ENCODE measurements at places on chromosomes 6 and 20. TPM values are rescaled to one million over a fixed set of nuclear protein-coding genes. Genes with fewer than 3 reads are reported as not detected.

FILIP1 gene
- total RNA-seq: 0.05 TPM

IL17A gene
- 2.8 TPM for total RNA-seq

GRM1 gene
- not detected for total RNA-seq

GRCh38 chr6:157953580-157954091, 28.0 kb upstream of the SYNJ2 start:
- DNase-seq: no peak

CFAP61 gene
- total RNA-seq: not detected

GRIK2 gene
- total RNA-seq: not detected

SULF2 gene
- 0.65 TPM for total RNA-seq

AHCY gene
- 99.0 TPM for total RNA-seq

GRCh38 chr6:25582101-25582500, 69.9 kb upstream of the SCGN start:
- DNase-seq: no peak

DNA sequence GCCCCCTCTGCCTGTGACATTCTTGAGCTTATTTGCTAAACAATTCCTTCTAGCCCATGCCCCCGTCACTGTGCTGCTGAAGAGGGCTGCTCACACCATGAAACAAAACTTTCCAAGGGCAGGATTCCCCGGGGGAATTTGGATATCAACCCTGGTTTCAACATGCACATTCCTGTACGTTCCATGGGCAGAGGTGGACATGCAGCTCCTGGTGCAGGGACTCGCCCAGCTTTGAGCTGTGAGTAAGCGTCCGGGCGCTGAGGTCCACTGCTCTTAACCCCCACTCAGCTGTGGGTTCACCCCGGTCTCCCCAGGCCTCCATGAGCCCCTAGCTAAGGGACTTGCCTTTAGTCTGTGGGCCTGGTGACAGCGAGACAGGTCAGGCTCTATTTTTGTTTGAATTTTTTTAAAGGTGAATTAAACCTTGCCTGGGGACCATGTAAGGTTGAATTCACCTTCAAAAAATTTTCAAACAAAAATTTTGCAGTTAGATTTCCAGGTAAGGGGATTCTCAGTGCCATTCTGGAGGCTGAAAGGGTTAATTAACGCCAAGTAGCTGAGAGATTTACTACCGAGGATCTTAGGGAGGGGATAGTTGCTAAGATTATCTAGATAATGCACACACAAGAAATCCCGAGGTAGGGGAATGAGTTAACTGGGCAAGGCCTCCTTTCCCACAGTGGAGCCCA, 70.3 kb upstream of the SLC22A23 start:
- DNase-seq: no peak

- DNase-seq: no peak
These were observed 78.3 kb downstream of the RPP40 start for GRCh38 chr6:4925580-4925979.

GRCh38 chr6:149043476-149044130, 273.9 kb upstream of the TAB2 start:
- peak; percentile 45 for DNase-seq

SDC4 gene
- total RNA-seq: 51.1 TPM

DNA sequence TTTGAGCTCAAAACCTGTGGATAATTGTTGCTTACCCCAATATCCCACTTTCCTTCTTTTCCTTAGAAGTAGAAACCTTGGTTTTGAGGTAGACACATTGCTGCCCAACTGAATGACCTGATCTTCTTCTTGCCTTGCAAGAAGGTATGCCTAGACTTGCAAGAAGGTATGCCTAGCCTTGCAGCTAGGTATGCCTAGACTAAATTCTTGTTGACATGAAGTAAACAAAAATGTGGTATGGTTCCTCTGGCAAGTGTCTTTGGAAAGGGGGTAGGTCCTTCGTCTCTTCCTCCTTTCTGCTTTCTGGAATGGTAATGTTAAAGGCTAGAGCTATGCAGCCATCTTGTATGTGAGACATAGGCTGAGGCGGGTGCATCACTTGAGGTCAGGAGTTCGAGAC, 129.2 kb downstream of the GMPR start:
- no peak for DNase-seq

MAFB gene
- total RNA-seq: 0.19 TPM

DNA sequence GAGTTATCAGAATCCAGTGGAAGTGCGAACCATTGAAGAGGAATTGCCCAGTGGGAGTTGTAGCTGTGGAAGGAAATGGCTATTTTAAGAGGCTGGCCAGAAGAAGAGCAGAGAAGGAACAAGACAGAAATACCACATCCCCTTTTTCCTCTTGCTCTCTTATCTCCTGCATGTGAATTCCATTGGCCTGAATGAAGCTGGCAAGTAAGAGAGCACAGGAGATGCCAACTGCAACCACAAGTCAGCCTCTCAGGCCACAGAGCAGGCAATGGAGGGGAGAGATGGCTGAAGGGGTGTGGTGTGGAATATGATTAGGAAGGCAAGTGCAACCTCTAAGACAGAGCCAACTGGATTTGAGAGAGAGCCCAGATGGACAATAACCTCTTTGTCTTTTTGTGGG, 362.7 kb upstream of the IMPG1 start:
- DNase-seq: no peak

ZBTB12 gene
- total RNA-seq: 1.9 TPM

GRCh38 chr6:103027271-103027931, 1633.9 kb downstream of the GRIK2 start:
- no peak for DNase-seq

SH3BGRL2 gene
- 0.62 TPM for total RNA-seq

- no peak for DNase-seq
These were observed 133.7 kb upstream of the TBX18 start for GRCh38 chr6:84897988-84898594.

C20orf144 gene
- 0.23 TPM for total RNA-seq

- no peak for DNase-seq
These were observed 40.6 kb upstream of the NHSL1 start for GRCh38 chr6:138539876-138540275.

C4B gene
- total RNA-seq: 4.9 TPM

PDRG1 gene
- total RNA-seq: 19.3 TPM

GRCh38 chr6:22886650-22887581, 317.6 kb downstream of the HDGFL1 start:
- DNase-seq: no peak

ZFP64 gene
- 11.6 TPM for total RNA-seq

All from activated T-cell treated with anti-CD3 and anti-CD28 coated beads, Interleukin-2, amount 50 U/mL, for 72 hours (primary cell).